ENCODE measurements at places on chromosomes 5 and 9. TPM values are rescaled to one million over a fixed set of nuclear protein-coding genes. Genes with fewer than 3 reads are reported as not detected.

The TLX3 gene
- not detected for total RNA-seq

DNA sequence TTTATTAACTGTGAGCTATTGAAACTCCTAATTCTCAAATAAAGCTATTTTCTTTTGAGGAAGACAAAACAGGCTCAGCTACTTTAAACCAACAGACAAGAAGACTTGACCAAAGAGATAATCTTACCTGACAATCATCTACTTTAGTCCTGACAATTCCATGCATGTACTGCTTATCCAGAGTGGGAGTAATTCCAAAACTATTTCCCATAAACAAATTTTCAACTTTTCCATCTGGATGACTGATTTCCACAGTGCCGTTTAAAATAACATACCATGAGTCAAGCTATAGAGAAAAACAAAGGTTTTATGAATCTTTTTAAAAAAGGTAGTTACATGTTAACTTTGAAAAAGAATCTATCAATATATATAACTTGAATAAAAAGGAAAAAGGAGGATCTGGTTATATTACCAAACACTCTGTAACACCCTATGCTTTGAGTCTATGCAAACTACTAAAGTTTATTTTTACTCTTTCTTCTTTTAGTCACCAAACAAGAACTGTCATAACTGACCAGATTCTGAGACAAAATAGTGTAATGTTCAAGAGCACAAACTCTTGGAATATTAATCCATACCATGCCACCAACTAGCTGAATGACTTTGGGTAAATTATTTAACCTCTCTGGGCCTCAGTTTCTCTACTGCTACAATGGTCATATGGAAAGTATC lies 129.7 kb downstream of the RAPGEF6 start:
- no peak for DNase-seq

The NOP16 gene
- total RNA-seq: 10.3 TPM

GRCh38 chr5:138467711-138468132 lies 2.4 kb downstream of the EGR1 start:
- H3K4me1 ChIP-seq: peaks cover 4% of the 10 kb centered on the region
- H3K27me3 ChIP-seq: no peaks in the 10 kb centered on the region
- peaks cover 9% of the 10 kb centered on the region for H3K36me3 ChIP-seq
- no peak overlapping the region for H3K27ac ChIP-seq
- DNase-seq: no peak
- peak overlapping the region; percentile 84 for H3K4me3 ChIP-seq

The PCDHA9 gene
- total RNA-seq: 0.26 TPM

DNA sequence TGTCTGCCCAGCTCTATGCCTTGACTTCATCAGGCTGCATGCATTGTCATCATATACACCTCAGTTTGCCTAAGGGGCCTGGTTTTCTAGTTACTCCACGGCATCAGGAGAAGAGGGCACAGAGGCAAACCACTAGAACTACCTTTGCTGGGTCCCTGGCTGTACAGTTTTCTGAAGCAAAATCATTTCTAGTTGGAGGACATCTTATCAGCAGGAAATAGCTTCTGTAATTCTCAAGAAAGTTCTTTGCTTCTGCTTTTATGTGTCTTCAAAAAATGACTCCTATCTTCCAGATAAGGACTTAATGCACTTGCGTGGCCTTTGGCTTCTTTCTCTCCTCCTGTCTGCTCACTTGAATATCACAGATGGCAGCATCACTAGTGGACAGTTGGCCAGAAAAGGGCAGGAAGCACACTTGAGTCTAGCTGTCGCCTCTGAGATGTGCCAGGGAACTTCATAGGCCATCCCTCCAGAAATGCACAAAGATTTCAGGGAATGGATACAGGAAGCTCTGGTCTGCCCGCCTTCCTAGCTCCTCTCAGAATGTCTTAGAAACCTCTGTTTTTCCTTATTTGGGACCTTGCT lies 22.4 kb upstream of the LTC4S start:
- H3K27me3 ChIP-seq: no peaks in the 10 kb centered on the region
- peaks cover 3% of the 10 kb centered on the region for H3K4me1 ChIP-seq
- no peak overlapping the region for H3K4me3 ChIP-seq
- peaks cover 20% of the 10 kb centered on the region for H3K36me3 ChIP-seq
- DNase-seq: no peak

GRCh38 chr5:135106610-135107471 lies 72.8 kb upstream of the PITX1 start:
- no peaks in the 10 kb centered on the region for H3K4me1 ChIP-seq
- H3K27ac ChIP-seq: no peak overlapping the region
- no peak overlapping the region for H3K4me3 ChIP-seq
- H3K27me3 ChIP-seq: peaks cover 21% of the 10 kb centered on the region
- DNase-seq: no peak
- no peaks in the 10 kb centered on the region for H3K36me3 ChIP-seq

GRCh38 chr9:120737416-120738165 lies 23.3 kb upstream of the MEGF9 start:
- H3K4me3 ChIP-seq: no peak overlapping the region
- DNase-seq: no peak
- no peaks in the 10 kb centered on the region for H3K36me3 ChIP-seq

The EDIL3 gene
- 9.2 TPM for total RNA-seq

The PCDHB6 gene
- total RNA-seq: 0.26 TPM

GRCh38 chr9:92294297-92294676 lies 790 bp upstream of the IARS1 start:
- peak overlapping the region; percentile 81 for H3K27ac ChIP-seq
- H3K36me3 ChIP-seq: peaks cover 5% of the 10 kb centered on the region
- DNase-seq: peak; percentile 27
- H3K4me1 ChIP-seq: peaks cover 2% of the 10 kb centered on the region
- no peaks in the 10 kb centered on the region for H3K27me3 ChIP-seq

DNA sequence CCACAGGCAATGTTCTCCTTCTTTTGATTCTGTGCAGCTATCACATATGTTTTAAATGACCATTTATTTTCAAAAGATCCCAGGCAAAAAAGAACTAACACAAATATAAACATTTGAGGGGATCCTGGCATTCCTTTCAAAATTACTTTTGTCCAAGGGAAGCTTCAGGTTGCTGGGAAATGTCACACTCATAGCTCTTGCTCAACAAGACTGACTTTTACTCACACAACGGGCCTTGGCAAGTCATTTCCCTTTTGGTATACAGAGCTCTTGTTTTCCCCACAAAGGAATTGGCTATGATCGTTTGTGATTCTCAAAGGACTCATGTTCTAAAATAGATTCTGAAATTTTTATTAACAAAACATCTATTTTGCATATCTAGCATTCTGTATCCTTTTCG lies 4.5 kb upstream of the PALM2AKAP2 start:
- no peak overlapping the region for H3K4me3 ChIP-seq
- no peaks in the 10 kb centered on the region for H3K36me3 ChIP-seq
- peak; percentile 49 for DNase-seq
- no peaks in the 10 kb centered on the region for H3K27me3 ChIP-seq
- H3K27ac ChIP-seq: no peak overlapping the region
- H3K4me1 ChIP-seq: peaks cover 5% of the 10 kb centered on the region

The IL5 gene
- total RNA-seq: not detected

The CYSRT1 gene
- 0.51 TPM for total RNA-seq

The PGM5 gene
- total RNA-seq: 113 TPM

DNA sequence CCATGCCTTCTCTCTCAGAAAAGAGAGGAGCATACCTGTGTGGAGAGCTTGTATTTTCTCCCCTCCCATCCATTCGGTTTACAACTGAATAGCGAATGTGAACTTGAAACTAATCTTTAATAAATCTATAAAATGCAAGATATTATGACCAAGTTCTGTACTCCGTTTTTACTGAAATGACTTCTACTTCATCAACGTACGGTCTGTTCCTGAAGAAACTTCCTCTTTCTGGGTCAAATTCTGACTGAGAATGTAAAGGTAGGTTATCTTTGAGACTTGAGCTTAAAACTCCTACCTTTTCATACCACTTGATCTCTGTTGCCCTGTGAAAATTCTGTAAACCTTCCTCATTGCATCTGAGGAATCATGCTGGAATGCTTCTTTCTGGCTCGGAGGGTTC lies 4.2 kb upstream of the CTNNAL1 start:
- H3K4me3 ChIP-seq: no peak overlapping the region
- peaks cover 2% of the 10 kb centered on the region for H3K36me3 ChIP-seq
- no peaks in the 10 kb centered on the region for H3K27me3 ChIP-seq
- H3K27ac ChIP-seq: no peak overlapping the region
- no peak for DNase-seq
- peaks cover 9% of the 10 kb centered on the region for H3K4me1 ChIP-seq

GRCh38 chr9:101421653-101422065 lies 13.9 kb downstream of the ALDOB start:
- no peaks in the 10 kb centered on the region for H3K4me1 ChIP-seq
- H3K27ac ChIP-seq: no peak overlapping the region
- no peaks in the 10 kb centered on the region for H3K27me3 ChIP-seq
- DNase-seq: no peak
- H3K36me3 ChIP-seq: no peaks in the 10 kb centered on the region
- no peak overlapping the region for H3K4me3 ChIP-seq

GRCh38 chr5:5314166-5314565 lies 108.3 kb upstream of the ICE1 start:
- H3K4me3 ChIP-seq: no peak overlapping the region
- no peak for DNase-seq
- H3K27me3 ChIP-seq: no peaks in the 10 kb centered on the region
- H3K27ac ChIP-seq: no peak overlapping the region
- no peaks in the 10 kb centered on the region for H3K36me3 ChIP-seq
- no peaks in the 10 kb centered on the region for H3K4me1 ChIP-seq

GRCh38 chr9:5459289-5459829 lies 9.0 kb downstream of the CD274 start:
- DNase-seq: no peak
- no peak overlapping the region for H3K27ac ChIP-seq
- peaks cover 9% of the 10 kb centered on the region for H3K4me1 ChIP-seq
- peaks cover 2% of the 10 kb centered on the region for H3K36me3 ChIP-seq

DNA sequence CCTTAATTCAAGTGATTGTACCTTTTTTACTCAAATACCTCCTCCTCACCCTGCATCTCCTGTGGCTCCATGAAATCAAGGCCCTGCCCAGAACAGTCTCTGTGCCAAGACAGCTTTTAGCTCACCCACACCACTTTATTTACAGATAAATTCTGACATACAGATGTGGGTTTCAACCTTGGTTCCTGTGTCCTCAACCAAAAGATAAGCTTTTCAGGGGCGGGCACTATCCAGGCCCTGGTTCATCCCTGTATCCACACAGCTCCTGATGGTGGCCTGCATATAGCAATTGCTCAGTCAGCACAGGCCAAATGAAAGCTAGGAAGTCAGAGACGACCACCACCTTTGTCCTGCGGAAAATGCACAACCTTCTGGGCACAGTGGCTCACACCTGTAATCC lies 8.3 kb downstream of the SHB start:
- H3K4me3 ChIP-seq: no peak overlapping the region
- no peak overlapping the region for H3K27ac ChIP-seq
- H3K27me3 ChIP-seq: no peaks in the 10 kb centered on the region
- peaks cover 19% of the 10 kb centered on the region for H3K4me1 ChIP-seq
- peaks cover 1% of the 10 kb centered on the region for H3K36me3 ChIP-seq

The PCDH12 gene
- total RNA-seq: under 0.01 TPM

The NNT gene
- 90.1 TPM for total RNA-seq

DNA sequence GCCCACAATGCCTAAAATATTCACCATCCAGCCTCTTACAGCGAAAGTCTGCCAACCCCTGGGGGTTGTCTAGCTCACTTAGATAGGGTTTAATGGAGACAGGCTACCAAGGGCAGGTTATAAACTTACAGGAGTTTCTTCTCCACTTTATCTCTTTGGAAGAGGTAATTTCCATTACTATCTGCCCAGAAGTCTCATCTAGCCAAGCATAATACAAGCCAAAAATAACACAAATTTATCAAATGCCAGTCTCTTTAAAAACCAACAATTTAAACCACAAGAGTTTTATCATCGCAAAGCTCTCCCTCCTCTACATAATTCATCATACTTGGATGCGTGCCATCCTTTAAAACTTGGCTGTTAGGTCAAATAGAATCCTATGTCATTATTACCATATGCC lies 6.2 kb downstream of the RBM22 start:
- DNase-seq: peak; percentile 85
- H3K4me3 ChIP-seq: no peak overlapping the region
- no peak overlapping the region for H3K27ac ChIP-seq
- peaks cover 14% of the 10 kb centered on the region for H3K36me3 ChIP-seq
- H3K4me1 ChIP-seq: no peaks in the 10 kb centered on the region
- H3K27me3 ChIP-seq: no peaks in the 10 kb centered on the region

GRCh38 chr5:61142811-61143210 lies 19.5 kb downstream of the SMIM15 start:
- H3K4me1 ChIP-seq: no peaks in the 10 kb centered on the region
- H3K27ac ChIP-seq: no peak overlapping the region
- H3K27me3 ChIP-seq: no peaks in the 10 kb centered on the region

GRCh38 chr5:139481122-139481533 lies 1.4 kb downstream of the STING1 start:
- H3K27ac ChIP-seq: peak overlapping the region; percentile 99
- H3K27me3 ChIP-seq: no peaks in the 10 kb centered on the region
- no peak for DNase-seq

DNA sequence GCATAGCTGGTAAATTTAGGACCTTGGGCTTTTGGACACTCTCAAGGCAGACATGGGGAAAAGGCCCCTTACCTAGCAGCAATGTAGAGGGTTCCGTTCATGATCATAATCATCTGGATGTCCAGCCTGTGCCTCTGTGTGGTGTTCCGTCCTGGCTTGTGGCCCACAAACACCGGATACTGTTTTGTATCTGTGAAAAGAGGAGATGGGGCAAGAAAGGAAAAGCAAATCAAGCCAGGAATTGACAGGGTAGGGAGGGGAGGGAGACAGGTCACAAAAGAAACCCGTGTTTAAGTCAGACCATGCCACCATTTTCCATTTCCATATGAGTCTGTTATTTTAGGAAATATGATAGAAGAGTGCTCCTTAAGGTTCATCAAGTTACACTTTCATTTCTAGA lies 72.5 kb downstream of the SEMA6A start:
- no peak for DNase-seq
- no peaks in the 10 kb centered on the region for H3K36me3 ChIP-seq
- H3K27ac ChIP-seq: no peak overlapping the region
- no peaks in the 10 kb centered on the region for H3K27me3 ChIP-seq

The NPR3 gene
- 14.9 TPM for total RNA-seq

The KCNIP1 gene
- not detected for total RNA-seq

GRCh38 chr5:137658324-137658723 lies 77.6 kb downstream of the KLHL3 start:
- no peaks in the 10 kb centered on the region for H3K36me3 ChIP-seq
- no peak overlapping the region for H3K27ac ChIP-seq
- no peak overlapping the region for H3K4me3 ChIP-seq
- H3K4me1 ChIP-seq: no peaks in the 10 kb centered on the region
- H3K27me3 ChIP-seq: no peaks in the 10 kb centered on the region

The SCGB3A1 gene
- total RNA-seq: not detected

The AIF1L gene
- total RNA-seq: 0.51 TPM

DNA sequence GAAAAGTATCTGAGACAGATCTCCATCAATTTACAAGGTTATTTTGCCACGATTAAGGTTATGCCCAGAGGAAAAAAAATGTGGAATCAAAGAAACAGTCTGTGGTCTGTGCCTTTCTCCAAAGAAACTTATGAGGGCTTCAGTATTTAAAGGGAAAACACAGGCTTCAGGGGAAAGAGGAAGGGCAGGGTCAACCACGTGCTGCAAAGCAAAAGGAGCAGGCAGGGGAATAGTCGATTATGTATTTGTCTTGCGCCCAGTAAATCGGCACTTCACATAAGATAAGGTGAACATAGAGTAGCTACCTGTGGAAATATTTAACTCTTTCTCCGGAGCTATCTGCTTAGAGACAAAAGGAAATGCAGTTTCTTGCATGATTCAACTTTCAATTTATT lies 343.7 kb downstream of the RAB3C start:
- no peak overlapping the region for H3K4me3 ChIP-seq
- H3K27ac ChIP-seq: no peak overlapping the region
- H3K27me3 ChIP-seq: no peaks in the 10 kb centered on the region
